ENCODE measurements at places on chromosomes 4 and X. TPM values are rescaled to one million over a fixed set of nuclear protein-coding genes. Genes with fewer than 3 reads are reported as not detected.

Gene ZIC3
- total RNA-seq: not detected

Gene ETDA
- total RNA-seq: not detected

Gene SLC25A53
- 13.3 TPM for total RNA-seq

Gene ADH7
- total RNA-seq: not detected

Gene ABHD18
- 25.8 TPM for total RNA-seq

Gene MAOA
- total RNA-seq: 0.08 TPM

DNA sequence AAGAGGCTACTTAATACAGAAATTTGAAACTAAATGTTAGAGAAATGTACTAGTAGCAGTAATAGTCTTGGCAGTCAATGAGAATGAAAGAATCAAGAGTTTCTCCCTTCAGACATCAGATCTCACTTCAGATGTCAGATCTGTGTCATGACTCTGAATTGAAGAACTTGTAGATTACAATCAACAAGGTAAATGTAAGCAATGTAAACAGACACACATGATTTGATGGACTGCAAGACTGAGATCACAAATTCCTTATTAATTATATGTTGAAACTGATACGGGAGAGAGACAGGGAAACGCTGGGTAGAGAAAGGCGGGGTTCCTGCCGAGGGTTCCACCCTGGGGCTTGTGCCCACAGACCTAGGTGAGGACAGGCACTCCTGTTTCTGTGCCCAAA, 65.5 kb upstream of the HHIP start:
- H3K27ac ChIP-seq: no peak overlapping the region
- no peaks in the 10 kb centered on the region for H3K36me3 ChIP-seq
- H3K4me1 ChIP-seq: no peaks in the 10 kb centered on the region
- no peak for DNase-seq

GRCh38 chr4:6492027-6492590, 19.7 kb upstream of the PPP2R2C start:
- H3K4me1 ChIP-seq: no peaks in the 10 kb centered on the region
- H3K4me3 ChIP-seq: no peak overlapping the region
- no peak overlapping the region for H3K27ac ChIP-seq
- H3K36me3 ChIP-seq: no peaks in the 10 kb centered on the region
- no peak for DNase-seq

- peaks cover 1% of the 10 kb centered on the region for H3K36me3 ChIP-seq
- H3K4me1 ChIP-seq: no peaks in the 10 kb centered on the region
- H3K4me3 ChIP-seq: no peak overlapping the region
- no peaks in the 10 kb centered on the region for H3K27me3 ChIP-seq
- DNase-seq: no peak
Observed at GRCh38 chrX:129553619-129554288, 13.7 kb downstream of the OCRL start.

GRCh38 chr4:109368661-109369060, 65.0 kb upstream of the SEC24B start:
- no peak for DNase-seq
- H3K4me1 ChIP-seq: no peaks in the 10 kb centered on the region
- peaks cover 5% of the 10 kb centered on the region for H3K27me3 ChIP-seq

- no peak within 1 kb of the TSS for H3K4me3 ChIP-seq
- peaks cover 3% of the 10 kb centered on the region for H3K27me3 ChIP-seq
- no peaks in the 10 kb centered on the region for H3K4me1 ChIP-seq
- no peak for DNase-seq
- H3K36me3 ChIP-seq: no peaks in the 10 kb centered on the region
- H3K27ac ChIP-seq: no peak within 1 kb of the TSS
Observed at GRCh38 chrX:134658002-134658759, at the start of gene PLAC1. Gene PLAC1, minus strand, starts transcription at chrX:134658471. Its CDS starts 91,789 bp downstream, at chrX:134566682.

DNA sequence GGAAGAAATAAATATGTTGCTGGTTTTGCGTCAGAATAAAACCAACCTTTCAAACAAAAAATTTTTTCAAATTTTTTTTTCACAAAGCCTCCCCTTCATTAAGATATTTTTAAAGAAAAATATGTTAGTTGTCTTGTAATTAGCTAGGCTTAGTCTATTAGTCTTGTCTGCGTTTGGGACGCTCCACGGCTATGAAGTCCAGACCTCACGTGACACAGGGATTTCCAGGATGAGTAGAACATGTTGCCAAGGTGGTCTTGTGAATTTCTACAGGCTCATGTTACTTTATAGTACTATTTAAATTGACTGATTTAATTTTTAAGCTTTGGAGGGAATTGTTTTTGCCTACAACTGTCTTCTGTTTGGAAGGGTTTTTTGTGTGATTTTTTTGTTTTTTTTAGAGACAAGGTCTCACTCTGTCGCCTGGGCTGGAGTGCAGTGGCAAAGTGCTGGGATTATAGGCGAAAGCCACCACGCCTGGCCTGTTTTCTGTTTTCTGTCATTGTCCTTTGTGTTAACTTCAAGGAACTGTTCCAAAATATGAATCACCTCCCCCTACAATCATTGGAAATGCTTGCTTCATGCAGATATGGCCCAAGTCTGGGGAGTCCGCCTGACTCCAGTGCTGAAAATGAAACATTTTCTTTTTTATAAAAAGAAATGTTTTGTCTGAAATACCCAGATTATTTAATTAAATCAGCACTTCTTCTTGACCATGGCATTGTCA, 26.2 kb downstream of the TMEM144 start:
- H3K36me3 ChIP-seq: no peaks in the 10 kb centered on the region
- no peak overlapping the region for H3K4me3 ChIP-seq
- H3K27me3 ChIP-seq: no peaks in the 10 kb centered on the region
- no peak for DNase-seq

- H3K36me3 ChIP-seq: no peaks in the 10 kb centered on the region
- no peaks in the 10 kb centered on the region for H3K4me1 ChIP-seq
- no peak overlapping the region for H3K27ac ChIP-seq
- no peak for DNase-seq
Observed at GRCh38 chr4:71473541-71474240, 134.9 kb downstream of the SLC4A4 start.

- H3K27ac ChIP-seq: no peak overlapping the region
- no peaks in the 10 kb centered on the region for H3K27me3 ChIP-seq
- H3K4me1 ChIP-seq: no peaks in the 10 kb centered on the region
- no peak overlapping the region for H3K4me3 ChIP-seq
- no peak for DNase-seq
Observed at GRCh38 chr4:83629945-83630721, 94.2 kb downstream of the GPAT3 start.

DNA sequence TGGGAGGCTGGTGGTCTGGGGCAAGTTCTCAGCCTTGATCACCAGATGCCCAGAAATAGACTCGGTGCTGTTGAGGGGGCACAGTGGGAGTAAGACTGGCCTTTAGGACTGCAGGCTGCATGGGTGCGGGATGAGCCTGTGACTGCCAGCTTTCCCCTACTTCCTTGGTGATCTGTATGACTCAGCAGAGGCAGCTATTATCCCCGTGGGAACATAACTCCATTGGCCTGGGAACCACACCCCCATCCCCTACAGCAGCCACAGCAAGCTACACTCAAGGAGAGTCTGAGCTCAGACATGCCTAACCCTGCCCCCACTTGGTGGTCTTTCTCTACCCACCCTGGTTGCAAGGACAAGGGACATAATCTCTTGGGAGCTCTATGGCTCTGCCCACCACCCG, 20.6 kb downstream of the CLIC2 start:
- H3K4me3 ChIP-seq: no peak overlapping the region
- no peak for DNase-seq
- H3K4me1 ChIP-seq: no peaks in the 10 kb centered on the region
- H3K27ac ChIP-seq: no peak overlapping the region
- no peaks in the 10 kb centered on the region for H3K27me3 ChIP-seq

GRCh38 chrX:152853986-152854385, 23.1 kb downstream of the NSDHL start:
- H3K4me3 ChIP-seq: no peak overlapping the region
- no peaks in the 10 kb centered on the region for H3K36me3 ChIP-seq
- DNase-seq: no peak
- H3K4me1 ChIP-seq: no peaks in the 10 kb centered on the region
- no peaks in the 10 kb centered on the region for H3K27me3 ChIP-seq
